NCI-H460 (cell line): ENCODE measurements at places on chromosomes 4 and X. TPM values are rescaled to one million over a fixed set of nuclear protein-coding genes. Genes with fewer than 3 reads are reported as not detected.

- no peak for DNase-seq
Observed at GRCh38 chr4:24245491-24245820, 338.9 kb downstream of the DHX15 start.

- DNase-seq, result no peak
Observed at GRCh38 chr4:21780148-21780547, 168.4 kb downstream of the KCNIP4 start.

- DNase-seq, result no peak
Observed at GRCh38 chrX:64195862-64196261, 9.6 kb downstream of the AMER1 start.

DNA sequence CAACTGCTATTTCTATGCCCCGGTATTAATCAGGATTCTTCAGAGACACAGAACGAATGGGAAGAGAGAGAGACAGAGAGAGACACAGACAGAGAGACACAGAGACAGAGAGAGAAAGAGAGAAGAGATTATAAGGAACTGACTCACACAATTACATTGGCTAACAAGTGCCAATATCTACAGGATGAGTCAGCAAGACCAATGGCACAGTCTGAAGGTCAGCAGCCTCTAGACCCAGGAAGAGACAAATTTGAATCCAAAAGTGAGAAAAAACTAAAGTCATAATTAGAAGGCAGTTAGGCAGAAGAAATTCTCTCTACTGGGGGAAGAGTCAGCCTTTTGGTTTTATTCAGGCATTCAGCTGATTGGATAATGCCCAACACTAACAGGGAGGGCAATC lies 187.3 kb downstream of the MAB21L2 start:
- DNase-seq, result peak; percentile 66

- DNase-seq, result no peak
Observed at GRCh38 chr4:82515705-82516104, 46.1 kb downstream of the TMEM150C start.

DNA sequence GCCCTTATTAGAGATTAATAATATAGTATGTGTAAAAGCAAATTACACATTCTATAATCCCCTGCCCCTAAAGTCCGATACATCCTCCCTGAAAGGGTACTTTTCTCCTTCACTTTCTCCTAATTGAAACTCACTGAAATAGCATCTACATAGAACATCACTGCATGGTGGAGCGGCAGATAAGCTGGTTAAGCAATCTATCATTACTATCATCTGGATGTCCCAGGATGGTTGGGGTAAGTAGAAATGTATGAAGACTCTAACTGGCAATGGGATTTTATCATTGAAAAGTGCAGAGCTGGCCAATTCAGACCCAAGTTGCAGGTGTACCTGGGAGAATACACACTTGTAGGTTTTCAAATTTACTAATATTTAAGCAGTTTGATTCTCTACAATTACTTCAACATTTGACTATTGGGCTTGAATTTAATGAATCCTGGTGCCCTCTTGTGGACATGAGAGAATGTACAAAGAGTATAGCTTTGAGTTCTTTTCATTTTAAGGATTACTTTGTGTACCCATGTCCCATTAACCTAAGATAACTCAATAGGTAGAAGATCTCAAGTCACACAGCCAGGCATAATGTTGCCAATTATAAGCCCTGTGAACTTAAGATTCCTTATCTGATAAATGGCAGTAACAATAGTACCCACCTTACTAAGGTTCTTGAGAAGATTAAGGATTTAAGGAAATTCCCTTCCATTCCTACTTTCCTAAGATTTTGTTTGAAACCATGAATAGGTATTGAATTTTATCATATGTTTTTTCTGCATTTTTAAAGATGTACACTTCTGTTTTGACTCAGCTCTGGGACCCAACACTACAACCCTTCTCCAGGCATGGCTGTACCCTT lies 69.8 kb downstream of the SHROOM3 start:
- peak; percentile 54 for DNase-seq

DNA sequence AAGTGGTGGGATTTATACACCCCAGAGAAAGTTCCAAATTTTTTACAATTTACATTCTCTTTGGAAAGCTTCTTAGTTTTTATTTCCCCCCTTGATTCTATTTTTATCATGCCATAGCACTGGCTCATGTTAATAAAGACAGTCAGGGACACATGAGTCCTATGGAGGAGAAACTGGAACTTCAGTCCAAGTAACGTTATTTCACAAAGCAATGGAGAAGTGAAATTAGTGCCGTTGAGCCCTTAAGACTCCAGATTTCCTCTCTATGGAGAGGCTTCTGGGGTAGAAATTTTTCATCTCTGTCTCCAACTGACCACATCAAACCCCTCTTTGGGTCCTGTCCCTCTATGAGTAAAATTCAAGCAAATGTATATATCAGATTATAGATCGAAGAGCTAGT lies 12.8 kb upstream of the TASL start:
- no peak for DNase-seq

GRCh38 chrX:65679071-65679540 lies 11.7 kb downstream of the MSN start:
- peak; percentile 7 for DNase-seq

- no peak for DNase-seq
Observed at GRCh38 chrX:69162361-69162865, 2.8 kb downstream of the PJA1 start.

DNA sequence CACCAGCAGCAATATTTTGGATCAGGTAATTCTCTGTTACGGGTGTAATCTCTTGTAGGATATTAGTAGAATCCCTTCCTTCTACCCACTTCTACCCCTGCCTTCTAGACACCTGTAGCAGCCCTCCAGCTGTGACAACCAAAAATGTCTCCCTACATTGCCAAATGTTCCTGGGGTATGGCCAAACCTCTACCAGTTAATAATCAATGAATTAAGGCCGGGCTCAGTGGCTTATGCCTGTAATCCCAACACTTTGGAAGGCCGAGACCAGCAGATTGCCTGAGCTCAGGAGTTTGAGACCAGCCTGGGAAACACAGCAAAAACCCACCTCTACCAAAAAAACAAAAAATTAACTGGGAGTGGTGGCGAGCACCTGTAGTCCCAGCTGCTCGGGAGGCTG lies 9.9 kb downstream of the MAML3 start:
- DNase-seq, result no peak

DNA sequence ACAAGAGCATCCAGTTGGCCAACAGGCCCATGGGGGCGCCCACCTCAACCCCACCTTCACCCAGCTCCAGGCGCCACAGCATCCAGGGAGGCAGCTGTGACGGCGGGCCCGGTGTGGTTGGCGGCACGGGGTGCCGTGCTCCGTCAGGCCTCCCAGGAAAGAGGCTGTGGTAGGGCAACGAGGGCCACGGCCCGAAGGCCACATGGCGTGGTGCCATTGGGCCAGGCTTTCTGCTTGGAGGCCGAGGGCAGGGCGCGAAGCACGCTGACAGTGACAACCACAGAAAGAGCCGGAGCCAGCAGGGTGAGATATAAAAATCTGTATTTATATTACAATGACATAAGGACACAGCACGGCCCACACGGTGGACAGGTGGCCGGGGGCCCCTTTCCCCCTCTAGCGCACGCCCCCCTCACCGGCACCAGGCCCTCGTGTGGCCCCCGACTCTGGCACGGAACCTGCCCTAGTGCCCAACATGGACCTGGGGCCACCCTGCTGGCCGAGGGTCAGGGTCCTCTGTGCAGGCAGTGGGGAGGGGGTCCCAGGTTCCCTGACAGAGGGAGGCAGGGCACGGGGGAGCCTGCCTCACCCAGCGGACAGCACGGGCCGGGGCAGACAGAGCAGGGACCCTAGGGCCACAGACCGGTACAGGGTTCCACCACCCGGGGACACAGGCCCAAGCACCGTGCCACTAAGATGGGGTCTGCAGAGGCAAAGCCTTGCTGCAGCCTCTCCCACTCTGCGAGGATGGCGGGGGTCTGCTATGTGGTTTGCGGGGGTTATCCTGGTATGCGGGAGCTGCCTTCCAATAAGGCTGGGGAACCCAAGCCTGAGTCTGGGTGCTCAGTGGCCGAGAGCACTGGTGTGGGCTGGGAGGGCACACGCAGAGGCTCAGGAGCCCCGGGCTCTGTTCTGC lies 5.5 kb upstream of the HAUS3 start:
- DNase-seq, result no peak

DNA sequence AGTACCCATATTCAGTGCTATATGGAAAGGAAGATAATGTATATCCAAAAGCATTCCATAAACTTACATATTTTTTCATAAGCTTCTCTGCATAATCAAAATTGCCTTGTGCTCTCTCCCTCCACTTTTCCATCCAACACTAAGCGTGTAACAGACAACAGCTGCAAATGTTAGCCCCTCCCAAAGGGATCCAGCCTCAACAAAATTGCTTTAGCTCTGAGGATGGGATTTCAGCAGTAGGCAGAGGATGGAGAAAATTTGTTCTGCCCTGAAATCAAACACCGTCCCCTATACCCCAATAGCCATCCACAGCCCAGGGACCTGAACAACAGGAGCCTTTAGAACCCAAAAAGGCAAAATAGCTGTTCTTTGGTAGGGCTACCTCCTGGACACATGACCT lies 28.8 kb upstream of the FGF13 start:
- DNase-seq, result no peak

GRCh38 chr4:663438-664428 lies 10.3 kb downstream of the ATP5ME start:
- no peak for DNase-seq

- DNase-seq, result peak; percentile 58
Observed at GRCh38 chr4:157045507-157046127, 30.3 kb upstream of the GLRB start.

GRCh38 chr4:95833711-95834194 lies 6.1 kb upstream of the PDHA2 start:
- no peak for DNase-seq

DNA sequence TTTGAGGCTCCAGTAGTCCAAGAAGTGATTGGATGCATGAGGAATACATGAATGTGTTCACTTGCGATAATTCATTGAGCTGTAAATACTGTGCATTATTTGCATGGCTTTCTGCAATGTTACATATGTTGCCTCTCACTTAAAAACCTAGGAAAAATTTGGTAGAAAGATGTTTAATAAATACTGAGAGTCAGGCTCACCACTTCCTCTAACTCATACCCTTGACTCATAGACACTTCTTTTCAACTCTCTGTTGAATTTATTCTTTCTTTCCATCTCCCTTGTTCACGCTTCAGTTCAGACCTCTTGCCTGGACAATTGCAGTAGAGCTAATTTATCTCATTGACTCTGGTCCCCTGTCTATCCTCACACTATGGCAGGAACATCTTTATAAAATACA lies 35.8 kb upstream of the LEF1 start:
- DNase-seq, result no peak

DNA sequence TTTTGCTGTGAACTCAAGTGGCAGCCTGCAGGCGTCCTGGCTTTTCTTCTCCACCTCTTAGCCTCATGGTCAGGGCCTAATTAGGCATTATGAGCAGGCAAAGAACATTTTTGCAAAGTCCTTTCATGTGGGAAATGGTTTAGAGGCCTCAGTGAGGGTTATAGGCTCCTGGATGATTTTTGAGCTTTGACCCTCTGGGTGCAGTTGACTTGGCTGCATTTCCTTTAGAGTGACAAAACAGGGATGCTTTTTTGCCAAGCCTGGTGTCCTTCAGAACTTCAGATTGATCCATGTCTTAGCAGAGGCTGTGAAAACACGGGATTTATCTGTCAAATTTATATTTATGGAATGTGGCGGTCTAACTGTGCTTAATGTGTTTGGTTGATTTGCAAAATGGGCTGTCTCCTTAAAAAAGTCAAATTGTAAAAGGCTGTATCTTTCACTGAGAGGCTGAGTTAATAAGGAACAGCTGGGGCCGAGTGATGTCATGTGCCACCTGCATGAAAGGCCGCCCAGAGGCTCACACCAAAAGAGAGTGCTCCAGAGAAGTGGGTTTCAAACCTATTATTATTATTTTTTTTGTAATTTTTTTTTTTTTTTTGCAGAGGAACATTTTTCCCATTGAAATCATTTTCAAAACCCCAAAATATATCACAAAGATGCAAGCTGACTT lies 192.2 kb upstream of the ARX start:
- DNase-seq, result no peak

DNA sequence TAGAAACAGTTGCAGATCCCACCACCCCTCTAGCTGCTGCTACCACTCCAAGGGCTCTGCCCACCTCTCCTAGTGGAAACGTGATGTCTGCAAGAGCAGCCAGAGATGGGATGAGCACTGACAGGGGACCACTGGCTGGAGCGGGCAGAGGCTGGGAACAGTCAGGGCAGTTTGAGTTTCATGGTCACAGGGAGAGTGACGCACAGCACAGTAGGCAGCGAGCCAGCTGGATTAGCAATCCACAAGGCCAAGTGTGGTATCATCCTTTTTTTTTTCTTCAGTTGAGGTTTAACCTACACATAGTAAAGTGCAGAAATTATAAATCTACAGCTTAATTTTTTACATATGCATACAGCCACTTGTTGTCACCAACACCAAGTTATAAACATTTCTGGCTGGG lies 6.4 kb upstream of the SCML2 start:
- DNase-seq, result no peak

DNA sequence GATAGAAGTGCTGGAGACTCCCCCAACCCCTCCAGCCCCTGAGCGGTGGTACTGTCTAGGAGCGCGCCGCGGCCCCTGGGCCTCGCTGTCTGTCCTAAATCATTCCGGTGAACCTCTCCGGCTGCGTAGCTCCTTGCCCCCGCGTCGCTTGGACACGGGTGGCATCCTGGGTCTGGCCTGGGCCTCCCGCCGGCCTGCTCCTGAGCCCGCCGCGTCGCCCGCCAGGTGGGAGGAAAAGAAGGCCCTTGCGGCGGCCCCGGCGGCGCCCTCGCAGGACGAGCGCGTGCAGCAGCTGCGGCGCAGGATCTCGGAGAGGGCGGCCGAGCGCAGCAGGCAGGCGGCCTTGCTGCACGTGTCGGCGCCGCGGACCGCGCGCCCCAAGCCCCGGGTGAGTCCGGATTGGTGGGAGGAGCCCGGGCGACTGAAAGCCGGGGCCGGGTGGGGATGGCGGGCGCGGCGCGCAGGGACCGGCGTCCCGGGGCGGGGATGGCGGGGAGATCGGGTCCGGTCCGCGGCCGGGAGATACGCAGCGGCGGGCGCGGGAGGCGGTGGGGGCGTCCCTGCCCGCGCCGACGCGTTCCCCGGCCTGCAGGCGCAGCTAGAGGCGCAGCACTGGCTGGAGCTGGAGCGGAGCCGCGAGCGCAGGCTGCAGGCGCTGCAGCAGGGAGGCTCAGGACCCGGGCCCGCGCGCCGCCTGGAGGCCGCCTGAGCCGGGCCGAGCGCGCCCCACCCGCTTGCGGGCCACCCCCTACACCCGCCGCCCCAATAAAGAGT lies 6.5 kb upstream of the RNF4 start:
- DNase-seq, result peak; percentile 43

SYP gene
- total RNA-seq, result 0.89 and 0.92 TPM in 2 replicates

DCHS2 gene
- 0.12 TPM in 1 of 2 replicates, not detected in the other for total RNA-seq

PAPSS1 gene
- total RNA-seq, result 15.2 and 17.2 TPM in 2 replicates

UGT2B17 gene
- total RNA-seq, result not detected in 2 replicates

CXCL6 gene
- not detected in 2 replicates for total RNA-seq

P2RY4 gene
- total RNA-seq, result not detected in 2 replicates

DCLK2 gene
- total RNA-seq, result 12.0 and 12.8 TPM in 2 replicates

SSX2B gene
- not detected in 2 replicates for total RNA-seq

H2BW2 gene
- not detected in 2 replicates for total RNA-seq

SLITRK2 gene
- 0.02 TPM in 1 of 2 replicates, not detected in the other for total RNA-seq

RBM46 gene
- not detected in 2 replicates for total RNA-seq
